ENCODE measurements at places on chromosomes 6 and 20. TPM values are rescaled to one million over a fixed set of nuclear protein-coding genes. Genes with fewer than 3 reads are reported as not detected.

Gene OR12D1
- not detected for total RNA-seq

Gene CD2AP
- total RNA-seq = 8.1 TPM

Gene VNN1
- 2.2 TPM for total RNA-seq

Gene MOG
- total RNA-seq = not detected

Gene LHFPL5
- total RNA-seq = not detected

Gene SLC35F1
- total RNA-seq = not detected

Gene NCOA6
- total RNA-seq = 10.0 TPM

Gene COL19A1
- total RNA-seq = under 0.01 TPM

Gene LAMA5
- total RNA-seq = 1.6 TPM

Gene KCNQ5
- total RNA-seq = 6.7 TPM

Gene PARD6B
- 1.1 TPM for total RNA-seq

Gene COL21A1
- total RNA-seq = not detected

Gene PACSIN1
- 1.6 TPM for total RNA-seq

Gene DBNDD2
- total RNA-seq = 7.0 TPM

Gene TFAP2A
- not detected for total RNA-seq

Gene FAM83B
- total RNA-seq = under 0.01 TPM

Gene LAMA4
- 0.54 TPM for total RNA-seq

Gene COX4I2
- not detected for total RNA-seq

Gene HRH3
- not detected for total RNA-seq

Gene FILIP1
- total RNA-seq = under 0.01 TPM

Gene RNF39
- not detected for total RNA-seq

Gene FAM162B
- not detected for total RNA-seq

Gene BPI
- total RNA-seq = 0.27 TPM

Gene GMPR
- 36.4 TPM for total RNA-seq

Gene TBX18
- under 0.01 TPM for total RNA-seq

Gene PBOV1
- total RNA-seq = not detected

Gene NRSN1
- total RNA-seq = not detected

Gene OR2B6
- total RNA-seq = 0.81 TPM

Gene CTCFL
- total RNA-seq = not detected

Gene ZSCAN12
- 3.5 TPM for total RNA-seq

Gene TBXT
- not detected for total RNA-seq

Gene OXT
- total RNA-seq = 1.6 TPM

Gene SLC22A3
- under 0.01 TPM for total RNA-seq

Gene NR2E1
- total RNA-seq = not detected

Gene ABHD16B
- total RNA-seq = 0.27 TPM

Gene OPRL1
- total RNA-seq = 10.5 TPM

All from hematopoietic multipotent progenitor cell (in vitro differentiated cells).